Activated naive CD4-positive, alpha-beta T cell treated with anti-CD3 and anti-CD28 coated beads for 36 hours (primary cell): ENCODE measurements at places on chromosomes 5 and 9.

DNA sequence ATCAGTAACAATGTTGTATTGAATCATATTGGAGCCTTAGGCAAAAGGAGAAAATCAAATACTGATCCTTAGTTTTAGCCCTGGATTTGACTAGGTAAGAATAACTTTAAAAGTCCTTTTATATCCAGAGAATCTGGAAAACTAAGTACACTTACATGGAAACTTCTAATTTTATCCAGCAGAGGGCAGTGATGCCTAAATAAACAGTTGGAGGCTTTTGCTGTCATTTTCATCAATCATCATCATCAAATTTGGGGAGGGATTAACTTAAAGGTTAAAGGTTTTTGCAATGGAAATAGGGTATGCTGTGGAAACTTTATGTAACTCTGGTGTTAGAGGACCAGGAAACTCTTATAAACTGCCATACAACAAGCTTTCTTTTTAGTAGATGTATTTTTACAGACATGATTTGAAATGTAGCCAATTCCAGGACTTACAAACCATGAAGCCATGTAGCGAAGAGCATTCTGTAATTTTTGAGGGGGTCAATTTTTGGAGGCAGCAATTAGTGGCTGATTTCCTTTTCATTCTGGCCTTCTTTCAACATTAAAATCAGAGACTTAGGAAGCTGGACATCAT lies 112.7 kb downstream of the OSTF1 start:
- no peak for DNase-seq
- H3K36me3 ChIP-seq, result no peaks in the 10 kb centered on the region
- peaks cover 4% of the 10 kb centered on the region for H3K4me1 ChIP-seq
- no peaks in the 10 kb centered on the region for H3K27me3 ChIP-seq
- no peak overlapping the region for H3K27ac ChIP-seq

DNA sequence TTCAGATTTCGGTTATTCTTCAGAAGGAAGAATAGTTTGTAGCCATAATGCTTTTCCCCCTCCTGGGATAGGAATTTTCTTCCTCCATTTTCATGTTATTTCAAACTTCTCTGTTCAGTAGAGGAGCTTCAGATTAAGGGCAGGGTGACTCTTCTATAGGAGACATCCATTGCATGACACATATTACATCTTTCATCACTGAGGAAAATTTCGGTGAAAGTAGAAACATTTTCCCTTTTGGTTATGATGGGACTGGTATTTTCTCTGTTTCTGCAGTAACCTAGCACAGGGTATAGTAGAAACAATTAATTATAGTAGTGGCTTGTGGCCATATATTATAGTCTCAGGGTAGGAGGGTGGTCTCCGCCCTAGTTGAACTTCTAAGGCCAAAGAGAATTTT lies 1.1 kb downstream of the IPO11 start:
- peaks cover 26% of the 10 kb centered on the region for H3K4me1 ChIP-seq
- no peak overlapping the region for H3K27ac ChIP-seq
- H3K4me3 ChIP-seq, result peak overlapping the region; percentile 88

GRCh38 chr5:59066367-59067163 lies 483.7 kb downstream of the RAB3C start:
- H3K27ac ChIP-seq, result no peak overlapping the region
- H3K4me3 ChIP-seq, result no peak overlapping the region
- H3K4me1 ChIP-seq, result no peaks in the 10 kb centered on the region
- no peak for DNase-seq
- H3K36me3 ChIP-seq, result no peaks in the 10 kb centered on the region
- no peaks in the 10 kb centered on the region for H3K27me3 ChIP-seq

DNA sequence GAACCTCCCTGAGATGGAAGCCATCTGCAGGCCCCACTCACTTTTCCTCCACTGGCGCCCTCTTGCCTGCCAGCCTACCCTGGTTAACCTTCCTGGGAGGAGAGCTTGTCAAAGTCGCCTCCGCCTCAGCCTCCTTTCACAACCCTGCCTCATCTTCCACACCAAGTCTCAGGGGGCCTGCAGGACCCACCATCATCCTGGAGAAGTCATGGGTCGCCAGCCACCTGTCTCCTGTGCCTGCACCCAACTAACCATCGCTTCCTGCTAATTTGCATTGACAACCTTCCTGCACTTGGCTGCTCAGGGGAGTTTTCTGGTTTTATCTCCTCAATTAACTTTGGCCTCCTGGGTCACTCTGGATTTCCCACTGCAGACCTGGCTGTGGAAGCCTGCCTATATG lies 52.8 kb upstream of the GRHPR start:
- peaks cover 5% of the 10 kb centered on the region for H3K4me1 ChIP-seq
- H3K27ac ChIP-seq, result no peak overlapping the region
- no peaks in the 10 kb centered on the region for H3K36me3 ChIP-seq
- H3K4me3 ChIP-seq, result no peak overlapping the region
- DNase-seq, result no peak

DNA sequence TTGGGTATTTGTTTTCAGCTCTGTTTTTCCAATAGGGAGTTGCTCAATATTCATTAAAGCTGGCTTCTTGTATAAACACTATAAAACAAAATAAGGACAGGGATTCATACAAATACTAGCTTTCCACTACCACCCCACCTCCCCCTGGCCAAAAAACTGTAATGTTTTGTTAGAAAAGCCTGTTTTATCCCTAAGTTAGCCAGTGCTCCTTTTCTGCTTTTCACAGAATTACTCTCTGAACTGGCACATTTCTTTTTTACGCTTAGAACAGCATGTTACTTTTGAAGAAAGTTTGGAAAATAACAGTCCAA lies 147.4 kb upstream of the DMRT1 start:
- no peak overlapping the region for H3K4me3 ChIP-seq
- H3K36me3 ChIP-seq, result no peaks in the 10 kb centered on the region
- H3K27ac ChIP-seq, result no peak overlapping the region

DNA sequence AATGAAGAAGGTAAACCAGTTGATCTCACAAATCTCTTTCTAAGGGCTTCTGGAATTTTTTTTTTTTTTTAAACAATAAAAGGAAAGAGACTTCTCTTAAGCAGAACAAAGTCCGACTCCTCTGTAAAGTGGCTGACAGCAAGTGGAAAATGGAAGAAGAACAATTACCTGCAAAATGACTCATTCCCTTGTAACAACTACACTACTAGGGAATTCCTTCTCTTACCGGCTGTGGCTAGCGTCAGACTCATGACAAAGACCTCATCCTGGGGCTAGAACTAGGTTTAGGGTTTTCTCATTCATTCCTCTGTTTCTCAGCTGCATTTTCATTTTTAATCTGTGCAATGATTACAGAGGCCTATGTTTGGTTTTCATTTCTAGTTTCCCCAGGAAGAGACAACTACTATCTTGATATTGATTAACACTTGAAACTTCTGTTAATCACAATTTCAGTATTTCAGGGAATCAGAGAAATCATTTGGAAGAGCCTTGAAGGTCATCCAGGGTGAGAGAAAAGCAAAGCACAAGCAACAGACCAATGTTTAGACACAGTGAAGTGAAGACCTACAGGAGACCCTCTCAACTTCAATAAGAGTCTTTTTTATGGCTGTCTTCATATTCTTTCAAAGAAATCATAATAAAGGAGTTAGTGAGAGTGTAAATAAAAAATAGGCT lies 437.9 kb downstream of the RAB3C start:
- H3K27ac ChIP-seq, result peak overlapping the region; percentile 89
- H3K27me3 ChIP-seq, result no peaks in the 10 kb centered on the region
- H3K4me1 ChIP-seq, result peaks cover 57% of the 10 kb centered on the region
- DNase-seq, result peak; percentile 76
- H3K4me3 ChIP-seq, result peak overlapping the region; percentile 42
- peaks cover 62% of the 10 kb centered on the region for H3K36me3 ChIP-seq

- peak overlapping the region; percentile 93 for H3K27ac ChIP-seq
- H3K4me1 ChIP-seq, result peaks cover 75% of the 10 kb centered on the region
- H3K27me3 ChIP-seq, result no peaks in the 10 kb centered on the region
Observed at GRCh38 chr5:151221574-151221973, 2.3 kb downstream of the CCDC69 start.

GRCh38 chr5:116506488-116506887 lies 68.1 kb downstream of the SEMA6A start:
- no peak for DNase-seq
- no peaks in the 10 kb centered on the region for H3K4me1 ChIP-seq
- H3K36me3 ChIP-seq, result no peaks in the 10 kb centered on the region
- no peak overlapping the region for H3K4me3 ChIP-seq

GRCh38 chr5:176341325-176342157 lies 20.0 kb downstream of the KIAA1191 start:
- H3K36me3 ChIP-seq, result peaks cover 11% of the 10 kb centered on the region
- H3K4me1 ChIP-seq, result no peaks in the 10 kb centered on the region
- no peak for DNase-seq
- H3K27me3 ChIP-seq, result no peaks in the 10 kb centered on the region

DNA sequence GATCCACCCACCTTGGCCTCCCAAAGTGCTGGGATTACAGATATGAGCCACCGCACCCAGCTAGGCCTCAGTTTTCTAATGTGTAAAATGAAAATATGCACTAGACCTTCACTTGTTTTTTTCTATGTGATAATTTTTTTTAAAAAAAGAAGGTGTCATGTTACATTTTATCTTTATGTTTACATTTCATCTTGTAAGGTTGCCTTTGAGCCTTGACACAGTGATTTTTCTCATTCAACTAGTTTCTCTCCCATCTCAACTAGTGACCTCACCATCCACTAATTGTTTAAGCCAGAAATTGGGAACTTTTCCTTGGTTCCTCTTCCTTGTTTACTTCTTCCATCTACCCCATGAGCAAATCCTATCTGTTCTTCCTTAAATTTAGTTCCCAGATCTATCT lies 21.5 kb downstream of the TMC1 start:
- H3K4me1 ChIP-seq, result peaks cover 3% of the 10 kb centered on the region
- no peak overlapping the region for H3K4me3 ChIP-seq
- H3K36me3 ChIP-seq, result no peaks in the 10 kb centered on the region
- no peak overlapping the region for H3K27ac ChIP-seq

DNA sequence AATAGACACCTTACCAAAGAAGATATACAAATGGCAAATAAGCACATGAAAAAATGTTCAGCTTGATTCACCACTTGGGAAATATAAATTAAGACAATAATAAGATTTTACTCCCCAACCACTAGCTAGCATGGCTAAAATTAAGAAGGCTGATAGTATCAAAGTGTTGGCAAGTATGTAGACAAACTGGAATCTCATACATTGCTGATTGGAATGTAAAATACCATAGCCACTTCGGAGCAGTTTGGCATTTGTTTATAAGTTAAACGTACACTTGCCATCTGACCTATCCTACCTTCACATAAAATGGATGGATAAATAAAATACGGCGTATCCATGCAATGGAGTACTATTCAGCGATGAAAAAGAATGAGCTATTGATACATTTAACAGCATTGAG lies 129.2 kb downstream of the ZNF462 start:
- H3K27ac ChIP-seq, result no peak overlapping the region
- no peaks in the 10 kb centered on the region for H3K4me1 ChIP-seq
- peaks cover 2% of the 10 kb centered on the region for H3K27me3 ChIP-seq
- no peak overlapping the region for H3K4me3 ChIP-seq
- no peaks in the 10 kb centered on the region for H3K36me3 ChIP-seq

- no peak overlapping the region for H3K4me3 ChIP-seq
- H3K27ac ChIP-seq, result no peak overlapping the region
- no peaks in the 10 kb centered on the region for H3K4me1 ChIP-seq
- no peaks in the 10 kb centered on the region for H3K36me3 ChIP-seq
Observed at GRCh38 chr9:79955300-79955699, 383.5 kb downstream of the TLE4 start.

DNA sequence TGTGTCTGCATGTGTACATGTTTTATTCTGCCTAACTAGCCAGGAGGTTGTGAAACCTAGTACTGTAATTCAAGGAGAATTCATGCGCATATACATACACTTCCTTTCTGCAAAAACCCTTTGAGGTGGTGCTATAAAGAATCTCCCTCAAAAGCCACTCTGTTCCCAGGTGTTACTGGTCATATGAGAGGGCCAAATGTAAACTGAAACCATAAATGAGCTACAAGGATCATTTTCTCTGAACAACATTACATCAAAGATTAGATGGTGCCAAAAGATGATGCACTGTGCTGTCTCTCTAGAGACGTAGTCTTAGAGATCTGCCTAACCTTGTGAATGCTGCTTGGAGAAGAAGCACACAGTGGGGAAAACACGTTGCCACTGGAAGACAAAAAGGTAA lies 15.7 kb downstream of the NREP start:
- H3K36me3 ChIP-seq, result no peaks in the 10 kb centered on the region
- no peak for DNase-seq
- H3K4me1 ChIP-seq, result peaks cover 4% of the 10 kb centered on the region
- no peaks in the 10 kb centered on the region for H3K27me3 ChIP-seq
- no peak overlapping the region for H3K27ac ChIP-seq
- H3K4me3 ChIP-seq, result no peak overlapping the region

- peaks cover 2% of the 10 kb centered on the region for H3K4me1 ChIP-seq
- H3K27me3 ChIP-seq, result no peaks in the 10 kb centered on the region
- H3K36me3 ChIP-seq, result peaks cover 16% of the 10 kb centered on the region
- H3K4me3 ChIP-seq, result no peak overlapping the region
- no peak for DNase-seq
Observed at GRCh38 chr9:127522727-127523126, 71.4 kb downstream of the LRSAM1 start.

- H3K27ac ChIP-seq, result no peak overlapping the region
- no peaks in the 10 kb centered on the region for H3K4me1 ChIP-seq
- no peak overlapping the region for H3K4me3 ChIP-seq
- no peaks in the 10 kb centered on the region for H3K27me3 ChIP-seq
- H3K36me3 ChIP-seq, result no peaks in the 10 kb centered on the region
- no peak for DNase-seq
Observed at GRCh38 chr5:153900703-153901395, 137.9 kb downstream of the FAM114A2 start.

- no peaks in the 10 kb centered on the region for H3K27me3 ChIP-seq
- no peak overlapping the region for H3K27ac ChIP-seq
- no peak for DNase-seq
- H3K4me1 ChIP-seq, result peaks cover 11% of the 10 kb centered on the region
- peaks cover 7% of the 10 kb centered on the region for H3K36me3 ChIP-seq
- no peak overlapping the region for H3K4me3 ChIP-seq
Observed at GRCh38 chr9:3299872-3300271, 225.9 kb downstream of the RFX3 start.

- H3K36me3 ChIP-seq, result no peaks in the 10 kb centered on the region
- no peaks in the 10 kb centered on the region for H3K27me3 ChIP-seq
- no peaks in the 10 kb centered on the region for H3K4me1 ChIP-seq
- no peak overlapping the region for H3K4me3 ChIP-seq
- no peak overlapping the region for H3K27ac ChIP-seq
Observed at GRCh38 chr5:164680812-164681520, 1175.5 kb downstream of the MAT2B start.

GRCh38 chr5:156135531-156135930 lies 191.4 kb upstream of the SGCD start:
- no peaks in the 10 kb centered on the region for H3K36me3 ChIP-seq
- no peak overlapping the region for H3K27ac ChIP-seq
- H3K27me3 ChIP-seq, result peaks cover 7% of the 10 kb centered on the region

- no peaks in the 10 kb centered on the region for H3K36me3 ChIP-seq
- no peak overlapping the region for H3K4me3 ChIP-seq
- H3K27me3 ChIP-seq, result peaks cover 2% of the 10 kb centered on the region
- H3K27ac ChIP-seq, result no peak overlapping the region
Observed at GRCh38 chr5:11044581-11044980, 283.5 kb upstream of the DAP start.
